ENCODE measurements at places on chromosomes 13 and 19.

- DNase-seq: peak; percentile 62
Observed at GRCh38 chr13:99086267-99087097, 108.6 kb upstream of the DOCK9 start.

DNA sequence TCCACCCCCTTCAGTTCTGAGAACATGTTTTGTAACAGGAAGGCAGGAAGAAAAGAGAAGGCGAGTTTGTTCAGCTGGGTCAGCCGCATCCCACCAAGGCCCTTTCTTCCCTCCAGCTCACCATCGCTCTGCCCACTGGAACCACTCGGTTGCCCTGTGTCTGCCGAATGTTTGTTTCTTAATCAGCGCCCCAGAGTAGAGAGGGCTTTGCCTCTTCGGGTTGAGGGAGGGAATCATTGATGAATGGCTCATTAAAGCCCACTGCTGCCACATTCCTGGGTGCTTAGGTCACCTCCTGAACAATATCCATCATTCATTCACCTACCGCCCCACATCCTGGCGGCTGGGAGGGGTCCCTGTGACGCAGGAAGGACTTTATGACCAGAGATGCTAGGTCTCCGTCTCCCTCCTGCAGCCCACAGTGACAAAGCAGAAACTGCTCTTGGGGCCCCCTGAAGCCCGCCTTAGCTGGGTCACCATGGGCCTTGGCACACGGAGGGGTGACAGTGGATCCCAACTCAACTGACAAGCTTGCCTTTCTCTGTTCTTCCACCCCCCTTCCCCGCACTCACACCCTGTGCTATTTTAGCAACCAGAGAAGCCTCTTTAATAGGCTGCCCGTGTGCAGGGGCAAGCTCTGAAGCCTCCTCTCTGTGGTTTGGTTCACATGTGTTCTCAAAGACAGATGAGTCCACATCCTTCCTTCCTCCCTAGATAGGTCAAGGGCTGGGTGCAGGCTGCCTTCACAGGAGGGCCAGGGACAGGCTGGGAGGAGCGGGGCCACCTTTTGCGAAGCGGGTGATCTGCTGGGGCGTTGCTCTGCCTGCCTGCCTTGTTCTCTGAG is 46.2 kb downstream of the ACTN4 start:
- DNase-seq: peak; percentile 95

DNA sequence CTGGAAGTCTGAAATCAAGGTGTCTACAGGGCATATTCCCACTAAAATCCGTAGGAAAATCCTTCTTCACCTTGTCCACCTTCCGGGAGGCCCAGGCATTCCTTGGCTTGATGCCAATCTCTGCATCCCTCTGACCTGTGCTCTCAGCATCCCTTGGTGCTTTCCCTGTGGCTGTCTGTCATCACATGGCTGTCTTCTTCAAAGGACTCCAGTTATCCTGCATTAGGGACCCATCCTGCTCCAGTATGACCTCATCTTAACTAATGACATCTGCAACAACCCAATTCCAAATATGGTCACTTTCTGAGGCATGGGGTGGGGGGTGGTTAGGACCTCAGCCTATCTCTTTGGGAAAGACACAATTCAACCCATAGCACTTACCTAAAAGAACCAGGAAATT is 423.8 kb downstream of the IRS2 start:
- peak; percentile 4 for DNase-seq

DNA sequence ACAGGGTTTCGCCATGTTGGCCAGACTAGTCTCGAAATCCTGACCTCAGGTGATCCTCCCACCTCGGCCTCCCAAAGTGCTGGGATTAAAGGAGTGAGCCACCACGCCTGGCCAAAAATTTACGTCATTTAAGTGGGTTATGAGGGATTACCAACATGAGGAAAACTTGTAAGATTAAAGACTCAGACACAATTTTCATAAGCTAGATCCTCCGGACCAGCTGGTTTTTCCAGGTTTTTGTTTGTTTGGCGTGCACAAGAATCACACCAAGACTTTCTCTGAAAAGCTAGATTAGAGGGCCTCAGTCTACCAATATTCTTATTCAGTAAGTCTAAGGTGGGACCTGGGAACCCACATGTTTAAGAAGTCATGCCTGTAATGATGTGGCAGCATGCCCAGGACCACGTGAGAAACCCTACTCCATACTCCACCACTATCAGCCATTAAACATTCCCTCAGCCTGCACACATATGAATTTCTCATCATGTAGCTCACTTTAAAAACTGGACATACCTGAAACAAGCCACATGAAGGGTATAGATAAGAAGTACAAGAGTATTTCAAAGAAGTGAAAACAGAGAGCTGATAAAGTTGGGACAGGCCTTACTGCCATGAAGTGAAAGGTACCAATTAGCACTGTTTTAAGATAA is 25.7 kb downstream of the DIAPH3 start:
- peak; percentile 2 for DNase-seq

DNA sequence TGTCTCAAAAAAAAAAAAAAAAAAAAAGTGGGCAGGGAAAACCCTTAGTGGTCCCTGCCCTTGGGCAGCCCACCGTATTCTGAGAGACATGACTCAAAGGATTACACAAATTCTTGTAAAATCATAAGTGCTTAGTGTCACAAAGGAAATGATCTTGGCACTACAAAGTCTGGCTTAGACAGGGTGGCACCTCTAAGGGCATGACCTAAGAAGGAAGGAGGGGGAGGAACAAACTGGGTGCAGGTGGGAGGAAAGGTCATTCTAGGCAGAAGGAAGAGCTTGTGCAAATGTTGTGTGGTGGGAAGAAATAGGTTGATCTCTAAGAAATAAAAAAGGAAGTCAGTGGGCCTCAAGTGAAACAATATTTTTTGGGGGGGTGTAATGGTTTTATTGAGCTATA is 10.4 kb downstream of the PNPLA6 start:
- no peak for DNase-seq

- peak; percentile 33 for DNase-seq
Observed at GRCh38 chr13:90270226-90270625, 1077.3 kb upstream of the MIR17HG start.

DNA sequence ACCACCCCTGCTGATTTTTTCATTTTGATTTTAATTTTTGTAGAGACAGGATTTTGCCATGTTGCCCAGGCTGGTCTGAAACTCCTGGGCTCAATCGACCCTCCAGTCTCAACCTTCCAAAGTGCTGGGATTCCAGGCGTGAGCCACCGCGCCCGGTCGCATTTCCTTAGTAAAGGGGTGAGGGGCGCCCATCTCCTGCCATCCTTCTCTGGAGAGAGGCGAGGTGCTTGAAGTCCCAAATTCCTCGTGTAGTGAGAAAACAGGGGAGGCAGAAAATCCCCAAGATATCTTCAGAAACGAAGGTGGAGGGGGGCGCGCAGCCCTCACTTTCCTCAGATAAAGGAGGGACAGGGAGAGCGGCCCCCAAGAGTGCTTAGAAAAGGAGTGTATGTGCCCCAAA is 21.0 kb upstream of the GATAD2A start:
- DNase-seq: no peak

DNA sequence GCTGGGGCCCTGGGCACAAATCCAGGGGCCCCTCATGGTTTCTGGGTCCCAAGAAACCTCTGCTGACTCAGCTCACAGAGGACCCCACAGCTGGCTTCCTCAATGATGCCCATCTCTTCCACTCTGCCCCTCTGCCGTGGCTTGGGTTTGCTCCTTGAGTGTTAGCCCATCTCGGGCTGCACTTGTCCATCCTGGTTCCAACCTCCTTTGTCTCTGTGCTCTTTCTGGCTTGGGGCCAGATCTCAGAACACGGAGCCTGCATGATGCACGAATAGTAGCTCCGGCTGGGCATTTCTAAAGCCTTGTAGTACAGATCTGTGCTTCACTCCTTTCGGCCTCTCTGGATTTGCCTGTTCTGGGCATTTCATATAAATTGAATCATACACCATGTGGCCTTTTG is 53.8 kb downstream of the F2RL3 start:
- DNase-seq: no peak

GRCh38 chr13:48901781-48902180 is 73.9 kb upstream of the FNDC3A start:
- DNase-seq: no peak

DNA sequence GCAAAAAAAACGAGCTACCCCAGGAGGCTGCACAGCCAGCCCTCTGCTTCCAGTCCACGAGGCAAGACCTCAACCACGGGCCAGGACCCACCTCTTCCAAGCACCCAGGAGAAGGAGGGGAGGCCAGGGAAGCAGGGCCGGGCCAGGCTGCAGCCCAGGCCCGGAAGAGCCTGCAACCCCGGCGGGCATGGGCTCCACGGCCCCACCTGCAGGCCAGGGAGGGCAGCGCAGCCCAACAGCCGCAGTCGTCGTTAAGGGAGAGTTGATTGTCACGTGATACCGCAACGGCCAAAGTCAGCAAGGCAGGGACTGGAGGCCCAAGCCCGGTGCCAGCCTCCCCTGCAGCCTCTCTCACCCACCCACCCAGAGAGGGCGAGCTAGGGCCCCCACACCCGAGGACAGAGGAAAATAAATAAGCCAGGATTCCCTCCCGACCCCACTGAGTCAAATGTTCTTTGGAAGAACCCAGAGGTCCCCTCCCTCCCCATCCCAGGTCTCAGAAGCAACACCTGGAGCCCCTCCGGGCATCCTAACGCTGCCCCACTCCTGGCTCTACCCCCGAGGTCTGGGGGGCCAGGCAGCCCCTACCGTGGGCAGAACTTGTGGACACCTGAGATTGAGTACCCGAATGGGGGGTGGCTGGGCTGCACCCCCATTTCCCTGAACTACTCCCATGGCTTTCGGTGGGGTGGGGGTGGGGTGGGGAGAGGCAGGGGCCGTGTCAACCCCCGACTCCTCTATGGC is 5.2 kb upstream of the REXO1 start:
- DNase-seq: peak; percentile 77

GRCh38 chr13:34750078-34750931 is 191.8 kb upstream of the NBEA start:
- DNase-seq: no peak

- no peak for DNase-seq
Observed at GRCh38 chr19:41294393-41294792, 15.6 kb upstream of the CCDC97 start.

DNA sequence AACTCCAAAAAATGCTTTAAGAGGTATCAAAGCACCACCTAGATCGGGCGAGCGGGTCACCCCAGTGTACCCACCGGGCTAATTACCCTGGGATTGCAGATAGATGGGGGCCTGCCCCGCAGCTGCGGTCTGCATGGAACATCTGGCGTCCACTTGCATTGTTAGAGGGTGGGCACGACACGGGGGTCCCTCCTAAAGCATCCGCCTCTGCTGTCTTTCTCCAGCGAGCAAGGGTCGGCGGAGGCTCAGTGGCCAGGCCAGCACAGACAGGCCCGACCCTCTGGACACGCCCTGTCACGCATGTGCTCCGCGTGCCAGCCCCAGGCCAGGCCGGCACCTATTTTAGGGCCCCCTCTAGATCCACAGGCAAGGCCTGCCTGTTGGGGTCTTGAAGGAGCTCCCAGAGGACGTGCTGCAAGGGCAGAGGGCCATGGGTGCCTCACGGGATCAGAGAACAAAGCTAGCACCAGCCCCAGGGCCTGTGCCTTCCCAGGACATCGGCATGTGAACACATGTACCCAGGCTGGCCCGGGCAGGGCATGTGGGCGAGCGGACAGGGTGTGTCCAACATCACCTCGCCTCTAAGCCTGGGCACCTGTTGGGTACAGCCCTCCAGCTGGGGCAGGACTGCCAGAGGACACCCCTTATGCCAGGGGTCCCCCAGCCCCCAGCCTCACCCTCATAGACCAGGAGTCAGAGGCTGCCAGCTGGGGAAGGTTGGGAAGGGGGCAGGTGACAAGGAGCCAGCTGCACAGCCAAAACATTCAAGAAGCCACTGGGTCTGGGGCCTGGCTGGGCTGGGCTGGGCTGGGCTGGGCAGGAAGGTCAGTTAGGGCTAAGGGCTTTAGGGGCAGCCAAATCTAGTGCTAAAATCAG is 35.6 kb upstream of the NANOS3 start:
- DNase-seq: peak; percentile 38

DNA sequence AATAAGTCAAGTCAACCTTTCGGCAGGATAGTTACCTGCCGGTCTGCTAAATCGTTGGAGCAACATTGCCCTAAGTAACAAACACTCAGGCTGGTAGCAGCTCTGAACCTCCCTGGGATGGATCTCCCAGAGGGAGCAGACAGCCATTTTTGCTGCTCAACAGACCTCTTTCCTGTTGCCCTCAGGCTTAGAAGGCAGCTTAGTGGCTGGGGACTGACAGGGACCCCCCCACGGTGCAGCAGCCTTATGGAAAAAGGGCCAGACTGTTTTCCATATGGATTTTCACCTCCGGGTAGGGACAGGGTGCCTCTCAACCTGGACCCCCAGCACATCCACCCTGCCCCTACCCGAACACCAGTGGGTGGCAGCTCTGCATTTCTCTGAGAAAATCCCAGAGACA is 49.7 kb downstream of the UBL3 start:
- no peak for DNase-seq

DNA sequence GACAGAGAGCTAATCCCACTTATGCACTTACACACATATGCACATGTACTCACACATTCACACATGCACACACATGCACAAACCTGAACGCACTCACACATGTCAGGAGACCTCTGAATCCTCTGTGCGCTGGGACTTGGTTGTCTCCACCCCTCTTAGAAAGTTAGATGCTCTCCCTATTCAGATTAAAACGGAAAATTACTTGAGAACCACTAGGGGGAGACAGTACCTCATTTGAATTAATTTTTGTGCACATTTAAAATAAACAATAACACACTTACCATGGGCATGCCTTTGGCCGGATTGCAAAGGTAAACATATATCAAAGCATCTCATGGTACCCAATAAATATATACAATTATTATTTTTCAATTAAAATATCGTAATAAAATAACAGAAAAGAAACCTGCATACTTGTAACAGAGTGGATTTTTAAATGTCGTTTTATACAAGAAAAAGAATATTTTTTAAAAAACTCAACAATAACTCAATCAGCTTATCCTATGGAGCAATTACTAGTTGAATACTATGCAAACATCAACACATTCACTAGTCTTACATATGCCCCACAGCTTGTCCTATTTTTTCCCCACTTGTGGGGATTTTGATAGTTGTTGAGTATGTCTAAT is 9.5 kb upstream of the LILRB4 start:
- no peak for DNase-seq

DNA sequence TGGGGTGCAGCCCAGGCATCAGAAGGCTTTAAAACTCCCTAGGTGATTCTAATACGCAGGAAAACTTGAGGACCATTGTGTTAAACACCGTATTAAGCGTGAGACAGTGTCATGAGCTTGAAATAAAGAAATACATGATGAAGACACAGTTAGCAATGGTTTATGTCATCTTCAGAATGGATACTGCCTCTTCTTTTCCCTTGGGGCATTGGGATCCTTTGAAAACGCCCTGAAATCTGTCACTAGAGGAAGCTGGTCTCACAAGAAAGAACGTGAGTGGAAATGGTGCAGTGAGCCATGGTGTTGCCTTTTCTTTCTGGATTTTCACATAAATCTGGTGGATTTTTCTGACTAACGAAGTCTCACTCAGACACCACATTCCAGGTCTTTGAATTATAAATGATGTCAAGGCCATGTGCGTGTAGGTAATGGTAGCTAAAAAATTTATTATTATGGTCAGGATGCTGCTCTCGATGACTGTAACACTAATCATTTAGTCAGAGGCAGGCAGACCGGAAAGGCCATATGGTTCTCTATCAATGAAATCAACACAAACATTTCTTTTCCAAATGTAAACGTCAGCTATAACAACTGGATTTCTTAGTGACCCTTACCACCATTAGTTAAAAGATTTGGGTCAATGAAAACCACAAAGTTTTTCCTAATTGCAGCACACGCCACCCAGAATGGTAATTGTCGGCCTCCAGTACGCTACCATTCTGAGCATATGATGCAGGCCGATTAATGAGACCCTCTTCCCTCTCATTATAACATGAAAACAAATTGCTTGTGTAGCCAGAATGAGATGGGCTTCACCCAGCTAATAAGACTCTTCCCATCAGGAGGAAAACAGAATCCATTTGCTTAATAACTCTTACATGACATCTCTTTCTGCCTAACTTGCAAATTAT is 105.6 kb downstream of the SLC7A1 start:
- DNase-seq: peak; percentile 19

All from fibroblast of skin of right biceps (primary cell).